Mesothelial cell of epicardium (in vitro differentiated cells): ENCODE measurements at places on chromosomes 12 and 14. TPM values are rescaled to one million over a fixed set of nuclear protein-coding genes. Genes with fewer than 3 reads are reported as not detected.

The SERPINA12 gene
- not detected in 3 replicates for total RNA-seq

The RIC8B gene
- total RNA-seq = 18.3 to 22.5 TPM (median 21.2 TPM) in 3 replicates

The BEGAIN gene
- 4.7 to 6.7 TPM (median 5.1 TPM) in 3 replicates for total RNA-seq

The ZNF891 gene
- total RNA-seq = 5.6 to 6.2 TPM (median 5.8 TPM) in 3 replicates

The HOXC12 gene
- not detected in 3 replicates for total RNA-seq

The C12orf50 gene
- total RNA-seq = 0.07 to 0.22 TPM (median 0.13 TPM) in 3 replicates

The APEX1 gene
- 283 to 304 TPM (median 299 TPM) in 3 replicates for total RNA-seq

The DDN gene
- total RNA-seq = 0.27 to 0.36 TPM (median 0.29 TPM) in 3 replicates

DNA sequence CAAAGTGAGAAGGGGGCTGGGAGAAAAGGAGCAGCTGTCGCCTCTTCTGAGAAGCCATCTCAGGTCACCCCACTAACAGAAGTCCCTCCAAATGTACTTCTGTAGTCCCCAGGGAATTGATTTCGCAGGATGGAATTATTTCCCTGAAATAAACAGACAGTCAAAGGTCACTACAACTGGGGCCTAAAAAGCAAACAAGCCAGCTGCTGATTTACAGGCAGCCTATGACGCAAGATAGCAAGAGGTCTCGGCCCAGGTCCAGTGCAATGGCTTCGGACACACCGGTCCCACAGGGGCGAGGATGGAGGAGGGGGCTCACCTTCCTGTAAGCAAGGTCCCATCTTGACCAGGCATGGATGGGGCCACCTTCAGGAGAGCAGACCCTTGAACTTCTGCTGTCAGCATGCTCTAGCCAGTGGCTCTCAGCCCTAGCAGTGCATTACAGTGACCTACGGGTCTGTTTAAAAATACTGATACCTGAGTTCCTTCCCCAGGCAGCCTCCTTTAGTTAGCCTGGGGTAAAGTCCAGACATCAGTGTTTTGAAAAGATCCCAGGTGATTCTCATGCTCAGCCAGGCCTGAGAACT lies 18.1 kb downstream of the NUAK1 start:
- peaks cover 43% of the 10 kb centered on the region for H3K4me1 ChIP-seq
- DNase-seq = no peak
- no peaks in the 10 kb centered on the region for H3K27me3 ChIP-seq
- H3K36me3 ChIP-seq = no peaks in the 10 kb centered on the region
- H3K27ac ChIP-seq = no peak overlapping the region

GRCh38 chr12:132411457-132411856 lies 78.5 kb upstream of the FBRSL1 start:
- H3K27ac ChIP-seq = no peak overlapping the region
- H3K36me3 ChIP-seq = no peaks in the 10 kb centered on the region
- H3K27me3 ChIP-seq = peaks cover 30% of the 10 kb centered on the region
- no peak for DNase-seq

DNA sequence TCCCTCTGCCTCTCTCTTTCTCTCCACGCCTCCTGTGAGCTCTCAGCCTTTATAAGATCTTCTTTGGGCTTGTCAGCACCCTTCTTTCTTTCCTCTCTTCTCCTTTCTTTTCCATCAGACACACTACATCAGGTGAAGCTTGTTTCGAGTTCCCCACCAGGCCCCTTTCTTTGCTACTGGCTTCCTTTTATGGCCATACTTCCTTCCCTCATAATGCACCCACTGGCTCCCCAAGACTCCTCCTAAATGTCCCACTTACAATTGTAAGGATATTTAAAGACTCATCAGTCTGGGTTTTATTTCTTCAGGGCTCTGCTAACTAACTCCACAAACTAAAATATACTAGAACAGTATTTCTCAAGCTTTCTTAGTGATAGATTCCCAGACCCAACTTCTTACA lies 3.5 kb upstream of the RNU6-8 start:
- H3K27ac ChIP-seq = no peak overlapping the region
- no peaks in the 10 kb centered on the region for H3K36me3 ChIP-seq
- peaks cover 3% of the 10 kb centered on the region for H3K27me3 ChIP-seq
- H3K4me1 ChIP-seq = peaks cover 11% of the 10 kb centered on the region
- no peak overlapping the region for H3K4me3 ChIP-seq

- H3K4me3 ChIP-seq = no peak overlapping the region
- no peak for DNase-seq
- peaks cover 23% of the 10 kb centered on the region for H3K36me3 ChIP-seq
- no peak overlapping the region for H3K27ac ChIP-seq
- peaks cover 3% of the 10 kb centered on the region for H3K27me3 ChIP-seq
- peaks cover 27% of the 10 kb centered on the region for H3K4me1 ChIP-seq
Observed at GRCh38 chr12:130878193-130879185, 6.6 kb downstream of the RAN start.

DNA sequence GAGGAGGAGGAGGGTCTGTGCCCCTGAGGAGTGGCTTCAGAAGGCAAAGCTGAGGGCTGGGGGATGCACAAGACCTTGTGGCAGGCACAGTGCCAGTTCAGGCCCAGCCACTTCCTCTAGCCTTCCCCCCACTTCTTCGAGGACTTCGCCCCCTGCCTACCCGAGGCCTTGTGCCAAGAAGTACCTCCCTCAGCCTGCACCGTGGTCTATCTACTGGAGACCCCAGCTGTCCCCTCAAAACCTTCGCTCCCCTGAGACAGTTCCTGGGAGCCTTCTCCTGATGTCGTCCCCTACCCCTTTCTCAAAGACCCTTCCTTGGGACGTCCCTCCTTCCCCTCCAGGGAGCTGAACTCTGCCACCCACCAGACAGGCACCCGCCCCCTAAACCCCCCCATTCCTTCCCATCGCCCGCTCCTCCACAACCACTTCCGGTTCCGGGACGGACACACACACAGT lies 604 bp downstream of the ZNF384 start:
- H3K36me3 ChIP-seq = no peaks in the 10 kb centered on the region
- peak overlapping the region; percentile 79 for H3K27ac ChIP-seq
- DNase-seq = no peak
- peaks cover 29% of the 10 kb centered on the region for H3K4me1 ChIP-seq
- peaks cover 2% of the 10 kb centered on the region for H3K27me3 ChIP-seq
- peak overlapping the region; percentile 89 for H3K4me3 ChIP-seq

DNA sequence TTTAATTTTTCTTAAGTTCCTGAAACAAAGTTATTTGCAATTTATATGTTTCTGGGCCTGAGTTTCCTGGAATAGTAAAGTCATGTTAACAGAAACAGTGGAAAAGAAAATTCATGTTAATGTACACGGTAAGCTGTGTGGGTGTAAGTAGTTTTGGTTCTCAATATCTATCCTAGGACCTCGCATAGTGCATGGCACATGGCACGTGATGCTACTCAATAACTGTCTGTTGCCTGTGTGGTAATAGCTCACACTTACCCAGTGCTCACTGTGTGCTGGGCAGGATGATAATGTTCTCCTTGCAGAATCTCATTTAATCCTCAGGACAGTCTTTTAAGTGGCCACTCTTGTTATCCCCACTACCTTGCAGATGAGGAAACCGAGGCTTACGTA lies 100.7 kb downstream of the DUSP16 start:
- DNase-seq = no peak
- H3K27ac ChIP-seq = no peak overlapping the region
- no peaks in the 10 kb centered on the region for H3K27me3 ChIP-seq
- peaks cover 1% of the 10 kb centered on the region for H3K4me1 ChIP-seq

- no peaks in the 10 kb centered on the region for H3K27me3 ChIP-seq
- no peaks in the 10 kb centered on the region for H3K36me3 ChIP-seq
- DNase-seq = no peak
- no peak overlapping the region for H3K27ac ChIP-seq
- peaks cover 20% of the 10 kb centered on the region for H3K4me1 ChIP-seq
Observed at GRCh38 chr12:42673535-42673934, 84.0 kb upstream of the PRICKLE1 start.

DNA sequence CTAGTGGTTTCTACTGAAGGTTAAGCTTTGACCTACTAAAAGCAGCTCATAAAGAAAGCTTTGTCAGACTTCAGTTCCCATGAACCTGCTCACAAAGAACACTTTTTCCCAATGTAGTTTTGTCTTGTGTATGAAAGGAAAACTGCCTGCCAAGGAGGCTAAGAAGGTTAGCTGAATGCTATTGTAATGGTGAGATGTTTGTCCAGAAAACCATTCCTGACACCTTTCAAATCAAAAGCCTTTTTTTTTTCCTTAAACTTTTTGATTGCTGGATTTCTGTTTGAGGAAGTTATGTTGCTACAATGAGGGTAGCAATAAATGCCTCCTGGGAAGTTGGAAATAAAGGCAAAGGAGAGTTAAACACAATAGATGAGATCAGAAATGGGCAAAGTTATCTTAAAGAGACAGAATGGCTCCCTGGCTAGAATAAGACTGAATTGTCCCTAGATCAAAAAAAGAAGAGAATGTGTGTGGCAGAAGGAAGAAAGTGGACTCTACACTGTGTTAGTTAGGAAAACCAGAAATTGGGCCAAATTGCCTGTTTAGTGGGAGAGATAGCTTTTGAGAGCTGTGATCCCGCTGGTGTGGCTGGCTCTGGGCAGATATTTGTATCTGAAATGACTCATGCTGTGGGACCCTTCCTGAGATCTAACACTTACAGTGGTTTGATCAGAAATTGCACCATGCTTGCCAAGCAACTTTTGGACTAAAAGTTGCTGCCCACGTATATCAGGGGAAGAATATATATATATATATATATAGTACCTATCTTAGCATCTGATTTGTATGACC lies 27.5 kb downstream of the TECPR2 start:
- H3K4me1 ChIP-seq = no peaks in the 10 kb centered on the region
- H3K4me3 ChIP-seq = no peak overlapping the region
- no peak for DNase-seq
- peaks cover 12% of the 10 kb centered on the region for H3K36me3 ChIP-seq

DNA sequence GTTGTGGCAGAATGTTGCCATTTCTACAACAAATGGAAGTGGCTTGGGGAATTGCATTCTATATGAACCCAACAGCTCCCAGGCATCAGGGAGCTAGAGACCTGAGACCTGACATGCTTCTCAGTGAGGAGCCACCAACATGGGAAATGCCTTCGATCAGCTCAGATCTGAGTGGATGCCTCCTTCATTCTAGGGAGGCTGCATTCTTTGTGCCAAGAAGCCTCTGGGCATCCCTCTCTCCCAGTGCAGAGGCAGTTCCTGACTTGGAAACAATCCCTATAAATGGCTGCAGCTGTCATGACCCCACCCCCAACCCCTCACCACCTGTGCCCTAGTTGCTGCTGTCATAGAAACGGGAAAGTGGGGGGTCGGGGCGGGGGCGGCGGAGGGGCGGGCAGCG lies 196.3 kb downstream of the PPM1H start:
- no peak overlapping the region for H3K4me3 ChIP-seq
- no peak for DNase-seq
- H3K27me3 ChIP-seq = no peaks in the 10 kb centered on the region

- no peaks in the 10 kb centered on the region for H3K27me3 ChIP-seq
- H3K27ac ChIP-seq = no peak overlapping the region
- no peak overlapping the region for H3K4me3 ChIP-seq
- H3K36me3 ChIP-seq = peaks cover 44% of the 10 kb centered on the region
- no peak for DNase-seq
Observed at GRCh38 chr14:71733210-71733883, 198.9 kb upstream of the RGS6 start.

DNA sequence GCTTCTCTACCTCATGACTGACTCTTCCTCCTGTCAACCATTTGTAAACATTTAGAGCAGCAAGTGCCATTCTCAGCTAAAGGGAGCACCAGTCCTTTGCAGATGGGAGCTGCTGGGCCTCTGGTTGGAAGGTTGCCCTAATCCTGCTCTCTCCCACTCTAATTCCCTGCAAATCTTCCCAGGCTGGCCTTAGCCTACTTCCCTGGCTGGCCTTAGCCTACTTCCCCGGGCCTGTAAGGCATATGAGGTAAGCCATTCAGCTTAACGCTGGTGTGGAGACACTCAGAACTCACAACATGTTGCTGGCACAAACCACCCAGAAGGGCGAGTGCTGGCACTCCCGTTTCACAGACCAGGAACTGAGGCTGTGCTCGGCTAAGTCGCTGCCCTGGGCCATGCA lies 69.0 kb downstream of the CPSF2 start:
- H3K27me3 ChIP-seq = no peaks in the 10 kb centered on the region
- no peaks in the 10 kb centered on the region for H3K4me1 ChIP-seq
- no peak for DNase-seq
- no peak overlapping the region for H3K27ac ChIP-seq
- no peak overlapping the region for H3K4me3 ChIP-seq
- peaks cover 5% of the 10 kb centered on the region for H3K36me3 ChIP-seq

DNA sequence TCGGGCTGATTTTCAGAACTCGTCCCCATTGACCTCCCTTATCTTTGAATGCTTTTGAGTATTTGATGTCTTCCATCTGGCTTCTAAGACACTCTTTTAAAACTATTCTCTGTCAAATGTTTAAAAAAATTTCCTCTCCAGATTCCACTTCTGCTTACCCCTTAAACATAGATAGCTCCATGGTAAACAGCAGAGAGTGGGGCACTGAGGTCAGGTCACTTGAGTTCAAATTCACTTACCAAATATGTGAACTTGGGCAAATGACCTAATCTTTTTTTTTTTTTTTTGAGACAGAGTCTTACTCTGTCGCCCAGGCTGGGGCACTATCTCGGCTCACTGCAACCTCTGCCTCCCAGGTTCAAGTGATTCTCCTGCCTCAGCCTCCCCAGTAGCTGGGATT lies 126.8 kb upstream of the CPSF6 start:
- H3K4me3 ChIP-seq = no peak overlapping the region
- H3K27me3 ChIP-seq = no peaks in the 10 kb centered on the region
- DNase-seq = no peak
- H3K4me1 ChIP-seq = peaks cover 10% of the 10 kb centered on the region
- no peaks in the 10 kb centered on the region for H3K36me3 ChIP-seq
- H3K27ac ChIP-seq = no peak overlapping the region

DNA sequence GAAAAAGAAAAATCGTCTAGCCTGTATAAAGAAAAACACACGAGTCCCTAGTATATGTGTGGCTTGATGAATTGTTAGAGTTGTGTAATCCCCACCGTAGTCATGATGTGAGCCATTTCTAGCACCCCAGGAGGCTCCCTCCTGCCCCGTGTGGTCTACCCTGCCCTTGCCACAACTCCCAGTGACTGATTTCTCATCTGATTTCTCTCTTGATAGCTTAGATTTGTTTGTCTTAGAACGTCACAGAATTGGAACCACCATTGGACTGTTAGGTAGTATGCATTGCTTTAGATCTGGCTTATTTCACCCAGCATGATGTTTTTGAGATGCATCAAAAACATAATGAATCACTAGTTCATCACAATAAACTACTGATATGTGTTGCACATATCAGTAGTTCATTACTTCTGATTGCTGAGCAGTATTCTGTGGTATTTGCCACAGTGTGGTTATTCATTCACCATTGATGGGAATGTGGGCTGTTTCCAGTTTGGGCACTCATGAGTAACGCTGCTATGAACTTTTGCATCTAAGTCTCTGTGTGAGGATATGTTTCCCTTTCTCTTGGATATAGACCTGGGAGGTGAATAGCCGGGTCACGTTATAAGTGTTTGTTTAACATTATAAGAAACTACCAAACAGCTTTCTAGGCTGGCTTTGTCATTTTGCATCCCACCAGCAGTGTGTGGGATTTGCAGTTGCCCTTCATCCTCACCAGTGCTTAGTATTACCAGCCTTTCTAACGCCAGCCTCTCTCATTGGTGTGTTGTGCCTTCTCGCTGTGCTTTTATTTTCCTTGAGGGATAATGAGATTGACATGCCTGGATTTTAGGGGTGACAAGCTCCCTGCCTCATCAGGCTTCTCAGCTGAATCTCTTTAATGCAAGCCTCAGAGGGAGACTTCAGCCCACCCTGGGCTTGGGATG lies 31.9 kb upstream of the NCOR2 start:
- H3K4me3 ChIP-seq = no peak overlapping the region
- H3K27ac ChIP-seq = no peak overlapping the region
- no peaks in the 10 kb centered on the region for H3K27me3 ChIP-seq
- no peak for DNase-seq
- no peaks in the 10 kb centered on the region for H3K36me3 ChIP-seq
